ENCODE measurements at places on chromosomes 3 and 15.

GRCh38 chr3:26558257-26558656 is 64.3 kb upstream of the LRRC3B start:
- DNase-seq = no peak

DNA sequence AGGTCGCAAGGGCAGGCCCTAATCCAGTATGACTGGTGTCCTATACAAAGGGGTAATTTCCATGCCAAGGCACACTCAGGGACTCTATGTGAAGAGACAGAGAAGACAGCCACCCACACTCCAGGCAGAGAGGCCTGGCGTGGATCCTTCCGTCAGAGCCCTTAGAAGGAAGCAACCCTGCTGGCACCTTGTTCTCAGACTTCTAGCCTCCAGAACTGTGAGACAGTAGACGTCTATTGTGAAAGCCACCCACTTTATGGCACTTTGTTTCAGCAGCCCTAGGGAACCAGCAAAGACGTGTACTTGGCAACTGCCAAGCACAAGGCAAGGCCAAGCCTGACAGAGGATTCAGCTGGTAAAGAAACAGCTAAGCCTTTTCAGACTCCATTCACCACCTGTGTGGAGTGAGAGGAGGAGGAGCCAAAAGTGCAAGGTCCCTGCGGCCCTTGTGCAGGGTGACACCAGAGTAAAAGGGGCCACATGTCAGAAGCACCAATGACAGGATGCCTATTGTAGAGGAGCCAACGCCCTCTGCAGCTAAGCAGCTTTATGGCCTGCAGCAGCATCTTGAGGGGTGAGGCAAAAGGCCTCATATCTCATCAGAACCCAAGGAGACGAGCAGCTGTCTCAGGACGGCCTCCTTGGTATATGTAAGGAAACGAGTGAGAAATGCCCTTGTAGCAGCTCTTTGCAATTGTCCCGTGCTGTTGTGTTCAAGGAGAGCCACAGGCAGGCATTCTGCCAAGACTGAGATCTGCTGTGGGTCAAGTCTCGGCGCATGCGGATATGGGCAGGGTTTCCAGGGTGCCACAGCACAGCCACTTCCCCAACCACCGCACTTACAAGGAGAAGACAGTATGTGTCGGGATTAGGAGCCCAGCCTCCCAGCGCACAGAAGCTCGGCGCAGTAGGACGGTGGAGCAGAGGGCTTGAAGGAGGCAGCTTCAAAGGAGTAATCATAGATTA is 121.5 kb upstream of the LIPC start:
- no peak for DNase-seq

DNA sequence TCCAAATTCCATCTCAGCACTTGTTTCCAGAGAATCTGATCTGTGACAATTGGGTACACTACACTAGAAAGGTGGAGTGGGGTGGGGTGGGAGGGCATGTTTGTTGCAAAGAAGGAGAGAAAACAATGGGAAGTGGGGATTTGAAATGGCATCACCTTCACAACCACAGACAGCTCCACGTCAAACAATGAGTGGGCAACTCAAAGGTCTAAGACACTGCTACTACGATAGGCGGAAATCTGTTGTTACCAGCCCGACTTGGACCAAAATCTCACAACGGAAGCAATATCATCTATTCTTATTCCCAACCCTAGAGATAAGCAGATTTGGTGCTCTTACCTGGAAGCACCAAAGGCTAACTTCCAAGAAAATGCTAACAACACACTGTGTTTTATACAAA is 3.3 kb downstream of the CYP19A1 start:
- DNase-seq = no peak

GRCh38 chr3:113271189-113271588 is 59.8 kb downstream of the BOC start:
- no peak for DNase-seq

DNA sequence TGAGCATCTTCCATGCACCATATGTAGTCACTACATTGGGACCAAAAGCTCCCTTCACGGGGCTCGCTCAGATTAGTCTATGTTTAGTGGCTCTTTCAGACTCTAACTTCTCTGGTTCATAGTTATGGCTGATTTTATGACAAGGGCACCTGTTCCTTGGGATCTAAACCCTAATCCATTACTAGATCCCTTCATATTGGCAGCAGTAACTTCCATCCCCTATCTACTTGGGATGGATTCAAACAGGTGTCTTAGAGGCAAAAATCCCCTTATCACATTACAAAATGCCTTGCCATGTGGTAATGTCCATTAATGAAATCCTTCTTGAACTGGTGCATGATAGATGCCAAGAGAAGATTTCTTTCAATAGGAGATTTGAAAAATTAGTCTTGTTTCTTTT is 96.7 kb upstream of the TP63 start:
- DNase-seq = no peak

DNA sequence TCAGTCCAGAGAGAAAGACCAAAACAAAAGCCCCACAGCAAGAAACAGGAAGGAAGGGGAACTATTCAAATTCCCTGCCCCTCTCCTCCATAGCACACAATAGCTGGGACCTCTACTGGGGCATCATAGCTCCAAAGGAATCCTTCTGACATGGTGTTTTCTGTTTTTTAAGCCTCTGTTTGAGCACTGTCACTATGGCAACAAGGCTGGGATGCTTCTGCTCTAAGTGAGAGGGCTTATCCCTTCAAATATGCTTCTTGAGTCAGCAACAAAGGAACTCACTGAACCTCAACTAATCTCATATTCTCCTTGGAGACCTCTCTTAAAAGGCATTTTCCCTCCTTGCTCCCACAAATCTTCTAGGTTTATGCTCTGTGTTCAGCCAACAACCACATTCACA is 40.5 kb downstream of the MYLK start:
- DNase-seq = peak; percentile 83

DNA sequence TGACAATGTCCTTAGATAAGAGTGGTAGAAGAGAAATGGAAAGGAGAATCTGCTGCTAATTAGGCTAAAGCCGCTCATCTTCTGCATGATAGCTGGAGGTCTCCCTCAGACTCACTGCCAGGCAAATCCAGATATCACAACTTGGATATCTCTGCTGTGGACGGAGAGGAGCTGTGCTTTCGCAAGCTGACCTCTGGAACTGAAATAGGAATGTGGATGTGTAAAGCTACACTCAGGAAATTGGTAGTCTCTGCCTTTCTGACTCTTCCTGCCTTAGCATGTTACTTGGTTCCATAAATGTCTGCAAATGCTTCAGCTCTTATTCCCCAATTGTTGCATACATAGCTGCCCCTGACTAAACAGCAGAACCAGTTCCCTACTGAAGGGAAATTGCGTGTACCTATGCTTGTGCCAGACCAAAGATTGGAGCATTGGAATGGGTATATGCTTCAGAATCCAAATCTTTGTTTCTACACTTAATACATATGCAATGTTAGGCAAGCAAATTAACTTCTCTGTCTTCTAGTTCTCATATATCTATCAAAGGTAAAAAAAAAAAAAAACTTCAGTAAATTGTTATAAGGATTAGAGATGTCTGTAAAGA is 74.7 kb upstream of the ROBO2 start:
- no peak for DNase-seq

- DNase-seq = no peak
These were observed 214.5 kb downstream of the RPLP1 start for GRCh38 chr15:69666921-69667811.

- no peak for DNase-seq
These were observed 64.8 kb downstream of the SMAD3 start for GRCh38 chr15:67130166-67130565.

DNA sequence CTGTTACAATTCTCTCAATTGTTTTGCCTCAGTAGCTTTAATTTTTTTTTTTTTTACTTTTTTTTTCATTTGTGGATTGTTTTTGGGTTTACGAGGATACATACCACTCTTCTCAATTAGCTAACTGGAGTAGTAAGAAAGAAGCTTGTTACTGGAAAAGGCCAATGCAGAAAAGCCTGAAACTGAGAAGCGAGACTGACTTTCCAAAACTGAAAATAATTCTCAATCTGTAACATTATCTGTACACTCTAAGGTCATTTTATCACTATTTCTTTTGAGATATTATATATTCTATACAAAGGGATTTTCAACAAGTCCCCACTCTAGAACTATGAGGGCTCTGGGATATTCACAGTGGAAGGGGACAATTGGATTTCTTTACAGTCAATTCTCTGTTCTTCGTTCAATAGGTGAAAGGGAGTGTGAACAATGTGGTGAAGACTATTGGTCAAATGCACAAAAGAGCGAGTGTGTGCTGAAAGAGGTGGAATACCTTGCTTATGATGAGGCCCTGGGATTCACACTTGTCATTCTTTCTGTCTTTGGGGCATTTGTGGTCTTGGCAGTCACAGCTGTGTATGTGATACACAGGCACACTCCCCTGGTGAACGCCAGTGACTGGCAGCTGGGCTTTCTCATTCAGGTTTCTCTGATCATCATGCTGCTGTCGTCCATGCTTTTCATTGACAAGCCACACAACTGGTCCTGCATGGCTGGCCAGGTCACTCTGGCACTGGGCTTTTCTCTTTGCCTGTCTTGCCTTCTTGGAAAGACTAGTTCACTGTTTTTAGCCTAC is 83.9 kb upstream of the KCNAB1 start:
- DNase-seq = no peak

DNA sequence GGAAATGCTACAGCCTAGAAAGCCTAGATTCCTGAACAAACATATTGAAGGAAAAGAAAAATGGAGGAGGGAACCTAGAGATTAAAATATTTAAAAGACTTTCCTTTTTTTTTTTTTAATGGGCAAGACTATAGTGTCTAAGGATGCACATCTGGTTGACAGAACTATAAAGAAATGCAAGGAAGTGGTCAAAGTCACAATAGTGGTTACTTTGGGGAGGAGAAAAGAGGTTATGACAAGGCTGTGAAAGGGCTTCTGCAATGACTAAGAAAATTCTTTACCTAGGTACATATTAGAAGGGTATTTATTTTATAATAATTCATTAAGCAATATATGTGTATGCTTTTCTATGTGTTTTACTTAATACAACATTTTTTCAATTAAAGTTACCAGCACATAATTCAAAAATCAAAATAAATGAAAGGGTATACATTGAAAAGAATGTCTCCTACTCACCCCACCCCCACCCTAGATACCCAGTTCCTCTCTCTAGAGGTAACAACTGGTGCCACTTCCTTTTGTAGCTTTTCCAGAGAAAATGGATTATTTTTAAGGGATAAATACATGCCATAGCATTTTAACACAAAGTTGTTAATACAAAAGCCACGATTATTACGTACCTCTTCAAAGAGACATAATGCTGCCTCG is 70.1 kb downstream of the HERC1 start:
- peak; percentile 71 for DNase-seq

- no peak for DNase-seq
These were observed 74.3 kb downstream of the HMG20A start for GRCh38 chr15:77494964-77495363.

GRCh38 chr3:177358091-177358976 is 161.1 kb upstream of the TBL1XR1 start:
- peak; percentile 94 for DNase-seq
